ENCODE measurements at places on chromosomes 5 and 9.

- DNase-seq = peak; percentile 78
Observed at GRCh38 chr5:6820851-6821479, 107.7 kb downstream of the TENT4A start.

GRCh38 chr5:158754018-158754514, 345.6 kb downstream of the EBF1 start:
- DNase-seq = no peak

DNA sequence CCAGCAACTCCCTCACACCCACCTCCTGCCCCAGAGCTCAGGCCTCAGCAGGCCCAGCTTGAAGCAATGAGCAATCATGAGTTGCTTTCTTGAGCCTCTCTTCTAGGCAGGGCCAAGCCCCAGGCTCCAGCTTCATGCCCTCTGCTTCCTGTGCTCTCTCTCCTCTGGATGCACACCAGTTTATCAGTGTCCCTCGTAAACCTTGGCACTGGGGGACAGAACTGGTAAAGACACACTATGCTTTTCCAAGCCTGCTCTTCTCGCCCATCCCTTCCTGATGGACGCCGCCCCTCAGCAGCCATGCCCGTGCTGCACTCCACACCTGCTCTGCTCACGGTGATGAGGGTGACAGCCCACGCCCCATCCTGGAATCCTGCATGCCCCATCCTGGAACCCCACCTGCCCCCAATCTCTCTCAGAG, 49.4 kb upstream of the ORM1 start:
- no peak for DNase-seq

DNA sequence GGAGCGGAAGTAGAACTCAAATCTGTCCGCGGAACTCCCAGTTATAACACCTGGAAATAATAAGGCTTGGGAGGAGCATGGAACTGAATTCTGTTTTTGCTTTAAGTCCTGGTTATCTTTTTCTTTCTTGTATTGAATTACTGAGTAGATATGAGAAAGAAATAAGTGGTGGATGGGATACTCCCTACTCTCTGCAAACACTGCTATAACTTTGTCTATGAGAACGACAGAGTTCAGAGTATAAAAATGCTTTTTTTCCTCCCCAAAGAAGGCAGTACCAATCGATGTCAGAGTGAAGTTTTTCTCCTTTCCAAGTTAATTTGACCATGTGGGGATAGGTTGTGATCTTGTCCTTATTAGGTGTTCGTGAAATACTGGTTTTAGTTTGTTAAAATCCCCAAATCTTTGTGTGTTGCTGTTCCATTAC, 1.2 kb downstream of the RIC1 start:
- DNase-seq = no peak

GRCh38 chr9:99051851-99052250, 53.1 kb upstream of the TGFBR1 start:
- no peak for DNase-seq

- DNase-seq = no peak
Observed at GRCh38 chr5:39411061-39411460, 13.7 kb downstream of the DAB2 start.

DNA sequence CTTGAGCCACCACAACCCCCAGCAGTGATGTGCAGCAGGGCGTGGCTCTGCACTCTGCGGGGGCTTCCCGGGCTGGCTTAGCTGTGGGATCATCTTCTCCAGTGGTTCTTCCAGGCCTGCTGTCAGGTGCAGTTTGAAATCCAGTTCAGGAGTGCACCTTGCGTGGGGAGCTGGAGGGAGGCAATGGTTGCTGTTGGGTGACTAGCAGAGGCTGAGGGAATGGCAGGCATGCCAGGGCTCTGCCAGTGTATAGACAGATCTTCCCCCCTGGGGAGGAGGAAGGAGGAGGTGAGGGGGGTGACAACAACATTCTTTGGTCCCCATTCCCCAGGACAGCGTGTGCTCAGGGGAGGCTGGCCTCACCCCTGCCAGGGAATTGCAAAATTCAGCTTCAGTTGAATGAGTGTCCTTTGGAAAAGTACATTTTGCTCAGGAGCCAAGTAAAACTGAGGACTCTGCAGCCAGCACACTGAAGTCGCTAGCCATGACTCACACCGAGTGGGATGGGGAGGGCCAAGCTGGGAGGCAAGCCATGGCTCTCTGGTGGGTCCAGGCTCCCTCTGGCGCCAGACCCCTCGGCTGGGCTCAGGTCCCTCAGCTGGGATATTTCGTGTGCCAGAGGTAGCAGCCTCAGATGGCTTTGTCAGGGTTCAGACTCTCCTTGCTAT, 35.0 kb downstream of the ERGIC1 start:
- DNase-seq = no peak

GRCh38 chr9:76044266-76044819, 153.9 kb downstream of the PCSK5 start:
- DNase-seq = no peak

GRCh38 chr5:20367178-20367577, 379.2 kb upstream of the CDH18 start:
- no peak for DNase-seq

- no peak for DNase-seq
Observed at GRCh38 chr5:94968507-94969095, 316.3 kb downstream of the MCTP1 start.

DNA sequence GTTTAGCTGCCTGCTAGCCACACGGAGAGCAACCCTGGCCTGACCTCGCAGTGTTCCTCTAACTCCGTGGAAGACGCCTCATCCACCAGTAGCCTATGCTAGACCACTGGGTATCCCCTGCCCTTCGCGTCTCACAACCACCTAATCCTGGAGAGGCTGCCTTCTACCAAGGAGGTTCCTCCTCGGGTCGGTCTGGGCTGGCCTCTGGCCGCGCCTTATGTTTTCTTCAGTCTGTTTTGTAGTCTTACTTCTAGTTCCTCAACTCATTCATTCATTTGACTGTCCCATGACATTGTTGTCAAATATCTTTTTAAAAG, 1.6 kb upstream of the TPM2 start:
- peak; percentile 59 for DNase-seq

DNA sequence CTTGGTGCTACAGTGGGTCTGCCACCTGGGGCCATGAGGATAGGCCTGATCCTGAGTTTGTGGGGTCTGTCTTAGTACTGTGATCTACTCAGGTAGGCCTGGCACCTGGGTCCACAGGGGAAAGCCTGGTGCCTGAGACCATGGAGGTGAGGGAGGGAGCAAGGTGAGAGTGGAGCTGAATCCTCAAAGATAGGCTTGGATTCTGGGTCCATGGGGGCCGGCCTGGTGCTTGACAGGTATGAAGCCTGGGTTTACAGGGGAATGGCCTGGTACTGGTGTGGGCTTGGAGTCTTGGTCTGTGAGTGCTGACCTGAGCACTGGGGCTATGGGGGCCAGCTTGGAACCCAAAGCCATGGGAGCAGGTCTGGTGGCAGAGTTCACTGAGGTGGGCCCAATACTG, 439.2 kb upstream of the SMARCA2 start:
- no peak for DNase-seq

- no peak for DNase-seq
Observed at GRCh38 chr5:142327111-142327842, 2.5 kb upstream of the SPRY4 start.

DNA sequence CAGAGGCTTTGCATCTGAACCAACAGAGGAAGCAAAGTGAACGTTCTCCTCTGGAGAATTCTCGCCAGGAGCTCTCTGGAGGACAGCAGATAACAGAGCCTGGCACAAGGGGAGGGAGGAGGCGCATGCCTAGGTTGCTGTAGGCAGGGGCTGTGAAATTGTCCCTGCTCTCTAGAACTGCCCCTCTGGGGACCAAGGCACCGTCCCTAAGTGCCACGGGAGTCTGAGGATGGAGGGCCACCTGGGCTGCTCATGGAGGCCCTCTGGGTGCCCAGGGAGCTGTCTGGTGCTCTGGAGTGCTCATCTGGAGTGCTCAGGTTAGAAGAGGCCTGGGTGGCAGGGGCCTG, 77.6 kb downstream of the CACNA1B start:
- DNase-seq = no peak

DNA sequence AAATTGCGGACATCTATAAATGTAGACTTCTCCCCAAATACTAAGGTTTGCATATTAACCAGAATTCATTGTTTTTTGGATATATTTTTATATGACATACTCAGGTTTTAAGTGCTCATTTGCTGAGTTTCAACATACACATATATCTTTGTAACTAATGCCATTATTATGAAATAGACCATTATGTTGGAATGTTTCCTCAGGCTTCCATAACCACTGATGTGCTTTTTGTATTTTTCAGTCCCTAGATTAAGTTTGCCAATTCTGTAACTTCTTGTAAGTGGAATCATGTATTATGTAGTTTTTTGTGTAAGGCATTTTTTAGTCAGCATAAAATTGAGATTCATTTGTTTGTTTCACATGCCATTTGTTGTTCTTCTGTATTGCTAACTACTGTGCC, 32.1 kb downstream of the HSPA4 start:
- no peak for DNase-seq

- DNase-seq = no peak
Observed at GRCh38 chr9:90774071-90774470, 27.5 kb upstream of the SYK start.

- DNase-seq = no peak
Observed at GRCh38 chr9:87340391-87340790, 157.3 kb upstream of the DAPK1 start.

DNA sequence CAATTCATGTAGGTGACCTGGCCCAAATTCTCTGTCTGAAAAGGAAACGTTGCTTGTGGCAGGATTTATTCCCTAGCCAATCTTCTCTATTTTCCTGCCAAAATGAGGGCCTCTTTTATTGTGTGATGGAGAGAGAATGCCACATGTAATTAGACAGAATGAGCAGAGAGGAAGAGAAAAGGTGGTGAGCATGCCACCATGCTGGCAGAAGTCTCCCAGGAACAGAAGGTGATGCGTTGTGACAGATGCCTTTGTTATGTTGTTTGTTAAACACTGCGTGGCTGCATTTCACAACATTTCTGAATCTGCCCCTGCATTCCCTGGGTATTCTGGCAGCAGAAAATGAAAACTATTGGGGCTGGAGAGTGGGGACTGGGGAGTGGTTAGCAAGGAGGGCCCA, 577.6 kb downstream of the TLR4 start:
- no peak for DNase-seq

Data from stimulated activated effector memory CD8-positive, alpha-beta T cell treated with anti-CD3 and anti-CD28 coated beads, Interleukin-12 subunit alpha, Interleukin-12 subunit beta, amount 100 ng/mL, for 72 hours (primary cell).